ENCODE measurements at places on chromosomes 12 and 14. TPM values are rescaled to one million over a fixed set of nuclear protein-coding genes. Genes with fewer than 3 reads are reported as not detected.

SYT10 gene
- total RNA-seq = not detected

TCL1B gene
- not detected for total RNA-seq

SERPINA9 gene
- not detected for total RNA-seq

MMP17 gene
- not detected for total RNA-seq
